ENCODE measurements at places on chromosomes 12 and 14. TPM values are rescaled to one million over a fixed set of nuclear protein-coding genes. Genes with fewer than 3 reads are reported as not detected.

The KRT2 gene
- total RNA-seq, result not detected

DNA sequence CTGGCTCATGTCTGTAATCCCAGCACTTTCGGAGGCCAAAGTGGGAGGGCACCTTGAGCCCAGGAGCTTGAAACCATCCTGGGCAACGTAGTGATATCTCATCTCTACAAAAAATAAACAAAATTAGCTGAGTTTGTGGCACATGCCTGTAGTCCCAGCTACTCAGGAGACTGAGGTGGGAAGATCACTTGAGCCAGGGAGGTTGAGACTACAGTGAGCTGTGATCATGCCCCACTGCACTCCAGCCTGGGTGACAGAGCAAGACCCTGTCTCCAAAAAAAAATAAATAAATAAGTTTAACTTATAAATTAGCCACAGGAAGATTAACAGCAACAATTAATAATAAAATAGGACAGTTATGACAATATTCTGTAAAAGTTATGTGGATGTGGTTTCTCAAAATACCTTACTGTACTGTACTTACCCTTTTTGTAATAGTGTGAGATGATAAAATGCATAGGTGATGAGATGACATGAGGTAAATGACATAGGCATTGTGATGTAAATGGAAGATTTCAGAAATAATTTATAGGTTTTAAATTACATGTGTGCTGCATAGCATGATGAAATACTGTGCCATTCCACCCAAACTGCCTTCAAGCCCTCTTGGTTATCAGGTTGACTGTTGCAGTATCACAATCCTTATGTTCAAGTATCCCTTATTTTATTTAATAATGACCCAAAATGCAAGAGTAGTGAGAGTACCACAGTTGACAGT lies 22.0 kb downstream of the USP15 start:
- H3K27me3 ChIP-seq, result no peaks in the 10 kb centered on the region
- H3K4me1 ChIP-seq, result no peaks in the 10 kb centered on the region
- H3K27ac ChIP-seq, result no peak overlapping the region
- DNase-seq, result no peak
- no peak overlapping the region for H3K4me3 ChIP-seq

- no peaks in the 10 kb centered on the region for H3K36me3 ChIP-seq
- H3K4me3 ChIP-seq, result no peak overlapping the region
- peak overlapping the region; percentile 53 for H3K27ac ChIP-seq
- H3K27me3 ChIP-seq, result no peaks in the 10 kb centered on the region
- H3K4me1 ChIP-seq, result peaks cover 52% of the 10 kb centered on the region
Measured at GRCh38 chr14:61130512-61131260, 149.6 kb downstream of the SLC38A6 start.

- peak; percentile 60 for DNase-seq
- H3K27me3 ChIP-seq, result peaks cover 16% of the 10 kb centered on the region
- no peaks in the 10 kb centered on the region for H3K36me3 ChIP-seq
- peaks cover 61% of the 10 kb centered on the region for H3K4me1 ChIP-seq
- peak overlapping the region; percentile 77 for H3K27ac ChIP-seq
Measured at GRCh38 chr12:55708695-55709233, 1.1 kb upstream of the ITGA7 start.

DNA sequence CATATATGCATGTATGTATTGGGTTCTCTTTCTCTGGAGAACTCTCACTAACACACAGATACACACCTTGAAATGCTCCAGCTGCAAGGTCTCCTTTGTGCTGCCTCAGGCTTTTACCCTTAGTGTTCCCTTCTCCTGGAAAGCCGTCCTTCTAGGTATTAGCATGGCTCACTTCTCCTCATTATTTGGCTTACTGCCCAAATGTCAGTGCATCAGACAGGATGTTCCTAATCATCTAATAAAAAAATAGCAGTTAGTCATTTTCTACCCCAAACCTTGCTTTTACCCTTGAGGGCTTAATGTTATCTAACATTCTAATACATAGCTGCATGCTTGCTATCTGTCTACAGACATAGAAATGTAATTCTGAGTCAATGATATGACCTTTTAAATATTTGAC lies 109.0 kb upstream of the SLC16A7 start:
- H3K27me3 ChIP-seq, result no peaks in the 10 kb centered on the region
- H3K36me3 ChIP-seq, result no peaks in the 10 kb centered on the region
- H3K27ac ChIP-seq, result no peak overlapping the region
- no peak for DNase-seq
- no peaks in the 10 kb centered on the region for H3K4me1 ChIP-seq
- H3K4me3 ChIP-seq, result no peak overlapping the region

GRCh38 chr12:18267427-18268099 lies 6.2 kb downstream of the PIK3C2G start:
- H3K36me3 ChIP-seq, result no peaks in the 10 kb centered on the region
- no peak for DNase-seq
- no peak overlapping the region for H3K27ac ChIP-seq
- no peaks in the 10 kb centered on the region for H3K27me3 ChIP-seq

GRCh38 chr12:128423205-128423604 lies 156.2 kb downstream of the TMEM132C start:
- DNase-seq, result no peak
- peaks cover 14% of the 10 kb centered on the region for H3K4me1 ChIP-seq
- H3K36me3 ChIP-seq, result no peaks in the 10 kb centered on the region
- no peak overlapping the region for H3K27ac ChIP-seq
- H3K4me3 ChIP-seq, result no peak overlapping the region

- no peaks in the 10 kb centered on the region for H3K27me3 ChIP-seq
- no peak overlapping the region for H3K27ac ChIP-seq
- H3K4me1 ChIP-seq, result no peaks in the 10 kb centered on the region
- no peak for DNase-seq
- H3K4me3 ChIP-seq, result no peak overlapping the region
Measured at GRCh38 chr12:130788515-130788914, 50.5 kb downstream of the STX2 start.

The CLEC1A gene
- 2.4 TPM for total RNA-seq

DNA sequence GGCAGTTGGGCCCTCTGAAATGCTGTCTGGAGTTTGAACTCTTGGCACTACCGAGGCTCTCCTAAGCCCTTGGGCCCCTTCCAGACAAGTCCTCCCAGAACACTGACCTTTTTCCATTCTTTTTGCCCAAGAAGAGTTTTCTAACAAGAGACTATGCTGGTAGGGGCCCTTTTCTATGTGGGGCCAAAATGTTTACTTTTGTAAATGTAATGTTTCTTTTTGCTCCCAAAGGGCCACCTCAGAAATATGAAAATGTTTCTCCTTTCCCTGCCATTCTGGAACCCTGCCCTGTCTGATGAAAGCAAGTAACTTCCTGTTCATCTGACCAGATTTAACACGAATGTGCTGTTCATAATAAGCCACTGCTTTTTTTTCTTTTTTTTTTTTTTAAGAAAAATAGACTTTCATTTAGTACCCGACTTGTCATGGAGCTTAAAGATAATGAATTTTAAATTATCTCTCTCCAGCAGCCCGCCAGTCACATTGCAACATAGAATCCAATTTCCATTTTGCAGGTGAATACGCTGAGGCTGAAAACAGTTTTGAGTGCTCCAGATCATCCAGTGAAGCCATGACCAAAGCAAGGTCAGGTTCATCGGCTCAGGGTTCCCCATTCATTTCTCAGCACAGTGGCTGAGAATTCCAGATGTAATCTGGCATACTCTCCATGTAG lies 169.9 kb downstream of the DPF3 start:
- H3K36me3 ChIP-seq, result no peaks in the 10 kb centered on the region
- no peak overlapping the region for H3K4me3 ChIP-seq
- no peak overlapping the region for H3K27ac ChIP-seq
- no peaks in the 10 kb centered on the region for H3K27me3 ChIP-seq
- DNase-seq, result peak; percentile 42

The PRH1 gene
- 24.7 TPM for total RNA-seq

GRCh38 chr12:129615001-129615400 lies 288.8 kb downstream of the TMEM132D start:
- no peak overlapping the region for H3K4me3 ChIP-seq
- no peaks in the 10 kb centered on the region for H3K27me3 ChIP-seq
- H3K27ac ChIP-seq, result no peak overlapping the region
- H3K4me1 ChIP-seq, result peaks cover 7% of the 10 kb centered on the region
- no peaks in the 10 kb centered on the region for H3K36me3 ChIP-seq

The CCDC196 gene
- total RNA-seq, result not detected

DNA sequence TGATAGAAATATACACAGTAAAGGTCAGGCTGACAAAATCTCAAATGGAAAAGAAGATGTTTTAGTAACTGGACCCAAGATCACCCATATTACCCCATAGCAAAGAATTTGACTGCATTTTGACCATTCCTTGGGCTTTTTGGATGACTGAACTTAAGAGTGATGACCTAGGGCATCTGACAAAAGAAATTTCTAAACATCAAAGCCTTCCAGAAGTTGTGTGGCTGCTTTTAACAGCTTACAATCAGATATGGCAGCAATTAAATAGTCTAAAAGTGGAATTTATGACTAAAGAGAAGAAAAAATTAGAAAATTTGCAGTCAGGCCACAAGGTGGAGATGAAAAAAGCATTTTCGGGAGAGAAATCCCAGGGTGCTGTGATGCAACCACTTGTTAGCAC lies 563.0 kb downstream of the RERGL start:
- no peak for DNase-seq
- H3K4me1 ChIP-seq, result no peaks in the 10 kb centered on the region
- no peak overlapping the region for H3K4me3 ChIP-seq
- H3K36me3 ChIP-seq, result no peaks in the 10 kb centered on the region
- H3K27me3 ChIP-seq, result no peaks in the 10 kb centered on the region

The TESPA1 gene
- 0.44 TPM for total RNA-seq

The SLCO1B3 gene
- not detected for total RNA-seq

DNA sequence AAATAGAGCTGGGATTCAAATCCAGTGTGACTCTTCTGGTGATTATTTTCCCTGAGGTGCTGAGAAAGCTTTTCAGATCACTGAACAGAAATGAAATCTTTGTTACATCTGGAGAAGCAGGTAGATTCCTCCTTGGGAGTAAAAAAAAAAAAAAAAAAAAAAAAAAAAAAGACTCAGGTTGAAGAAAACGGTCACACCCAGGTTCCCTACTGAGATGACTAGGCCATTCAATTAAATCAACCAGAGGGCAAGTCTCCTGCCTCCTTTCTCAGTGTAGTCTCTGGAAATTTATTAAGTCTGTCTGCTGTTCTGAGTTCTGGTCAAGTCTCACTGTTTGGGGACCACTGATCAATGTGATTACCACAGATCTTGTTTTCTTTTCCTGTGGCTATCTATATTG lies 24.0 kb downstream of the ARG2 start:
- H3K27ac ChIP-seq, result no peak overlapping the region
- H3K36me3 ChIP-seq, result peaks cover 12% of the 10 kb centered on the region
- H3K27me3 ChIP-seq, result no peaks in the 10 kb centered on the region
- H3K4me3 ChIP-seq, result no peak overlapping the region
- H3K4me1 ChIP-seq, result no peaks in the 10 kb centered on the region
- no peak for DNase-seq

- no peaks in the 10 kb centered on the region for H3K4me1 ChIP-seq
- H3K4me3 ChIP-seq, result no peak overlapping the region
- DNase-seq, result no peak
- H3K27ac ChIP-seq, result no peak overlapping the region
Measured at GRCh38 chr12:88273450-88273849, 131.3 kb downstream of the TMTC3 start.

- H3K27me3 ChIP-seq, result no peaks in the 10 kb centered on the region
- H3K27ac ChIP-seq, result no peak overlapping the region
- H3K36me3 ChIP-seq, result peaks cover 18% of the 10 kb centered on the region
Measured at GRCh38 chr12:113860059-113860820, 105.9 kb downstream of the RBM19 start.

- H3K4me3 ChIP-seq, result no peak overlapping the region
- H3K27me3 ChIP-seq, result no peaks in the 10 kb centered on the region
- no peaks in the 10 kb centered on the region for H3K36me3 ChIP-seq
- H3K27ac ChIP-seq, result no peak overlapping the region
Measured at GRCh38 chr12:4221258-4221620, 52.3 kb upstream of the CCND2 start.

GRCh38 chr14:61547186-61548069 lies 147.9 kb upstream of the HIF1A start:
- H3K4me1 ChIP-seq, result peaks cover 53% of the 10 kb centered on the region
- no peak overlapping the region for H3K4me3 ChIP-seq
- H3K27ac ChIP-seq, result peak overlapping the region; percentile 89
- H3K36me3 ChIP-seq, result peaks cover 6% of the 10 kb centered on the region

DNA sequence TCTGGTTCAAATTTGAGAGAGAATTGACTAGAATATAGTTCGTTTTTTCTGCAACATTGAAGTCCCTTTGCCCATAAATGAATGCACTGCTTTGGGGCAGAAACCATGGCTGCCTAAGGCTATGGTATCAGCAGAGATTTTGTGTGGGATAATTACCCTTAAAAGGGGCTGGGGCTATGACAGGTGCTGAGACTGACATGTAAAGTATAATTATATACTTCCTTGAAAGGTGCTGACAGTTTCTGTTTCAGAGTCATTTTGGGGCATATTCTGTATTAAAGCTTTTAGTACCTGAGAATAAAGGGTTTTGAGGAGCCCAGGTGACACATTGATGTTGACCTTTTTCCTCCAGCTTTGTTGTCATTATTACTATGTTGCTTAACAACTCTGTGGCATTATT lies 150.3 kb upstream of the PTPRQ start:
- no peak overlapping the region for H3K27ac ChIP-seq
- no peaks in the 10 kb centered on the region for H3K36me3 ChIP-seq
- H3K4me1 ChIP-seq, result no peaks in the 10 kb centered on the region
- H3K4me3 ChIP-seq, result no peak overlapping the region
- H3K27me3 ChIP-seq, result no peaks in the 10 kb centered on the region
- no peak for DNase-seq

The CELA1 gene
- total RNA-seq, result not detected

The CAPS2 gene
- 4.0 TPM for total RNA-seq

The RNF212B gene
- total RNA-seq, result not detected

DNA sequence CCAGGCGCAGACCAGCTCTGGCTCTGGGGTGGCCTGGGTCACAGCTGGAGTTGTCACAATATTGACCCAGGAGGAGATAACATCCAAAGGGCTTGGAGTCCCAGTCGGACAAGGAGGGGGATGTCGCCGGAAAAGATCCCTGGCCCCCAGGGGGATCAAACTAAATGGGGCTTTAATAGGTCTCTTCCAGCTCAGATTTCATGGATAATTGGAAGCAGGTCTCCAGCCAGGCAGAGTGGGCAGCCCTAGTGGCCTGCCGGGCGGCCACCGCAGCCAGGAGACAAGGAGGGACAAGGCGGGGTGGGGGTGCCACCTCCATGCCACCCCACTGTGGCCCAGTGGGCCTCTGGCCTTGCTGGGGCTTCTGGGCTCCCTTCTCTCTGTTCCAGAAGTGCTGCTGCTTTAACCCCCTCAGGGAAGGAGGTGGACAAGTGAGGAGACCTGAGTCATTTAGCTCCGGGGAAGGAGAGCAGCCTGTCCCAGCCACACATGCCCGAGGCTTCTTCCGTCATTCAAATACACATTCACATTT lies 23.1 kb upstream of the PGF start:
- H3K36me3 ChIP-seq, result no peaks in the 10 kb centered on the region
- H3K27me3 ChIP-seq, result no peaks in the 10 kb centered on the region
- peaks cover 93% of the 10 kb centered on the region for H3K4me1 ChIP-seq
